COLO829 (cell line): ENCODE measurements at places on chromosomes 1 and 21.

DNA sequence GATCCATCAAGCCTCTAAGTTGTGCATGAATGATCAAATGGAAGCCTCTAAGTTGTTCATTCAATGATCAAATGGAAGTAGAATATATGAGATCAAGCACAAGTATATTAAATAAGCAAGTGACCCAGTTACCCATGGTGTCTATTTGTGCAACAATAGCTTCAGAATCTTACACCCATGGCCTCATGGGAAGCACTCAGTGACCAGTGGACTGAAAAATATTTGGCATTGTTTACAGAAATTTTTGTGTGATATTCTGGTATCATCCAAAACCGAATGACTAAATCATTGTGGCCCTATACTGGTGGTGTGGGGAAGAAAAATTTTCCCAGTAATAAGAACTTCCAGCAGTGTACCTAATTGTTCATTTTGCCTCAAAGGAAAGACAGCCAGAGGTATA, 46.6 kb downstream of the DUSP10 start:
- no peak for DNase-seq

GRCh38 chr1:222784916-222785315, 29.9 kb upstream of the DISP1 start:
- DNase-seq: no peak

GRCh38 chr21:14312871-14313270, 70.1 kb downstream of the HSPA13 start:
- no peak for DNase-seq

- DNase-seq: no peak
Observed at GRCh38 chr1:167289966-167290365, 69.3 kb downstream of the POU2F1 start.

GRCh38 chr1:75233302-75233929, 99.2 kb downstream of the LHX8 start:
- DNase-seq: peak; percentile 9

DNA sequence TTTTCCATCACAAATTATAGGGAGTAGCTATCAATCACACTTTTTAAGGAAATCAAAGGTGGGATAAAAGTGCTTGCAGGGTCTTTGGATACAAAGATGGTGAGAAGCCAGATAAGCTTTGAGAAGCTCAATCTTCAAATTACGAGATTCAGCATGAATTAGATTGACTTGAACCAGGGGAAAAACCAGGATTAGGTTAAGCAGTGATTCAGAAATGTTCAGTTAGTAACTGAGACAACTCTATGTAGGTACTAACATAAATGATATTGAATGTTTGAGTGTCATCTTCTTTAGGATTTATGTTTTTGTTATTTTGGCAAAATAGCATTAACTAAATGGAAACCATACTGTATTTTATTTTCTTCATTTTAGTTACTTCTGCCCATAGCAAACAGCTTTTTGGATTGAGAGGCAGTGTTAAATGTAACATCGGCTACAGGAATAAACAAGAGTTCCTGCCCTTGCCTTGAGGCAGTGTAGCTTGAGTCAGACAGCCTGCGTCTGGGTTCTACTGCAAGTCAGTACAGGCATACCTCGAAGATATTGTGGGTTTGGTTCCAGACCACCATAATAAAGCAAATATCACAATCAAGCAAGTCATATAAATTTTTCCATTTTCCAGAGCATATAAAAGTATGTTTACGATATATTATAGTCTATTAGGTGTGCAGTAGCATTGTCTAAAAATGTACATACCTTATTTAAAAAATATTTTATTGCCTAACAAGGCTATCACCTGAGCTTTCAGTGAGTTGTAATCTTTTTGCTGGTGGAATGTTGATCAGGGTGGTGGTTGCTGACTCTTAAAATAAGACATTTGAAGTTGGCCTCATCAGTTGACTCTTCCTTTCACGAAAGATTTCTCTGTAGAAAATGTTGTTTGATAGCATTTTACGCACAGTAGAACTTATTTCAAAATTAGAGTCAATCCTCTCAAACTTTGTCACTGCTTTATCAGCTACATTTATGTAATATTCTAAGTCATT, 36.9 kb upstream of the BACH1 start:
- DNase-seq: no peak

DNA sequence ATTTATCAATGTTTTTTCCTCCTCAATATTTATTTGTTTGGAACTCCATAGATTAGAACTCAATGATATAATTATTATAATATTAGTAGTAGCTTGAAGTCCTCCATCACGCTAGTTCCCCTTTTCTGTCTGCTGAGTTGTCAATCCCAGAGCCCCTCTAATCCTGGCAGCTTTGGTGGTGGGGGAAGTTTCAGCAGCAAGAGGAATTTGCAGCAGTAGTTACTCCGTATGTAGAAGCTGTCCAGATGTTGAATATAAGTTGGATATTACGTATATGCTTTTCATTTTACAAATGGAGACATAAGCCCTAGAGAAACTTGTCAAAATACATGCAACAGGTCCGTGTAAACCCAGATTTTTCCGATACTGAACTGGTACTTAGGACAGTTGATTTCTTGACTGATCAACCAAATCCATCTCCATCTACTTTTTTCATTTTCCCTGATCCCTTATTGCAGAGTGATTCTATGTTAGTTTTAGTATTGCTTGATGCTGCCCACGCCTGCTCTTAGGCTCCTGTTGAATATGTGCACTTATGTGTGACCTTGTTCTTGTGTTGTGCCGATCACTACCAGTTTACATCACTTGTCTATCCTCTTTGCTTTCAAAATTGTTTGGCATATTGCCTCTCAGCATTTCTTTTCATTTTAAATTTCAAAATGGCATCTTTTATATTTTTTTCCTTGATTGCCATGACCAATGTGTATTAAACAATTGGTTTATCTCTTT, 28.1 kb downstream of the SMAP2 start:
- no peak for DNase-seq

DNA sequence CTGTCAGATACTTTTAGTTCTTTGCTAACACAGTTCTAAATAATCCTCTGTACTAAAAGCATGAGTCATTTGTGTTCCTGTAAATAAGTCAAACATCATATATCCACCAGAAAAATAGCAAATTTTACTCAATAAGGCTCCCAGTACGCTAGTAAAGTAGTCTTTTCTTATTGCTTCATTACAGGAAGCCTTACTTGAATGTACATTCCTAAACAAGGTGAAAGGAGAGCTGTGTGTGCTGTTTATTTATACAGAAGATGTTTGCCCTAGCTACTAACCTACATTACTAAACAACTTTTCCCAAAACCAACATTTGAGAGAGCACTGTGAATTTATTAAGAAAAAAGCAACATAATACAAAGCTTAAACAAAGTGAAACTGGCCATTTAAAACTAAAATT, 52.0 kb downstream of the ZNHIT6 start:
- no peak for DNase-seq

GRCh38 chr1:232239998-232240397, 389.9 kb downstream of the SIPA1L2 start:
- DNase-seq: no peak

DNA sequence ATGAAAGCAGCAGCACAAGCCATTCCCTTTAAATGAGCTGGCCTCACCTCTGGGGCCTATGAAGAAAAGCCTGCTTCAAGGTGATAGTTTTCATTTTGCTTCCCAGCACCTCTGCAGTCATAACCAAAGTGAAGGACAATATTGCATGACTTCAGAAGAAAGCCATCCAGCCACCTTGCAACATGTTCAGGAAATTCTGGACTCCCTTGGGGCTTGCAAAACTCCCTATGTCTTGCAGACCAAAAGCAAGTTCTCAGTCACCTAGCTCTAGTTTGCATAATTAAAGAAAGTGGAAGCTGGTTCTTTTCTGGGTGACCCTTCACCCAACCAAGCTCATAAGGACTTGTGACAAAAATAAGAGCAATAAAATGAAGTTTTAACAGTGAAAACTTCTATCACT, 87.6 kb downstream of the GFI1 start:
- no peak for DNase-seq

- no peak for DNase-seq
Observed at GRCh38 chr1:64187646-64188045, 15.8 kb upstream of the UBE2U start.

DNA sequence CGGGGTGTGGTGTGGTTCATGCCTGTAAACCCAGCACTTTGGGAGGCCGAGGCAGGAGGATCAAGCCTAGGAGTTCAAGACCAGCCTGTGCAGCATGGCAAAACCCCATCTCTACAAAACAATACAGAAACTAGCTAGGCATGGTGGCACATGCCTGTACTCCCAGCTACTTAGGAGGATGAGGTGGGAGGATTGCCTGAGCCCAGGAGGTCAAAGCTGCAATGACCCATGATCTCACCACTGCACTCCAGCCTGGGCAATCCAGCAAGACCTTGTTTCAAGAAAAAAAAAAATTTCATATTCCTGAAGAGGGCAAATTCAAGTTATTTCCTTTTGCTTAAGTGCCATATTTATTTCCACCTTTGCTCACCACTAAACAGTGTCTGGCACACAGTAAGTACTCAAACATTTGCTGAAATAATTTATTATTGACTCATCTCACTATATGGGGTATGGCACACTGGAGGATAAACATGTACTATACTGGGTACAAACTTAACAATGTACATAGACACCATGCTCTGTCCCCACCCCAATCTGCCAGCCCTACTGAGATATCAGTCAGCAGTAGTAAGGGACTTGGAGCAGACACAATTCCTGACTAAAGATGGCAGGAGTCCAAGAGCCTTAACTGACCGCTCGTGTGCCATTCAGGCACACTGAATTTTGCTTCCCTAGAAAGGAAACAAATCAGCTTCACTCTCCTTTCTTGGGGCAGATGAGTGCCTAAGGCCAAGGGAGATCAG, 15.5 kb downstream of the MEAF6 start:
- no peak for DNase-seq

- no peak for DNase-seq
Observed at GRCh38 chr1:20555025-20555757, 2.8 kb downstream of the FAM43B start.

- DNase-seq: no peak
Observed at GRCh38 chr21:38295997-38296764, 39.4 kb downstream of the KCNJ15 start.

DNA sequence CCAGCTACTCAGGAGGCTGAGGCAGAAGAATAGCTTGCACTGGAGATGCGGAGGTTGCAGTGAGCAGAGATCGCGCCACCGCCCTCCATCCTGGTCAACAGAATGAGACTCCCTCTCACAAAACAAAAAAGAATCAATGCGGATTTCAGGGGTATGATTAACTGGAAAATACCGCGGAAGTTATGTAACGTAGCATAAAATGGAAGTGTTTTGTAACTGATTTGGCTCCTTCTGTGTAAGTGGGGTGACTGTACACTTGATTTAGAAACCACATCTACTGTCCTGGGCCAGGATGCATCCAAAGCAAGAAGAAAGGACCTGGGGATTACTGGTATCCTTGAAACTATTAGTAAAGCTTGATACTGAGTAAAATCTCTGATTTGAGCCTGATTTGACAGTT, 3.1 kb upstream of the VAMP4 start:
- no peak for DNase-seq

DNA sequence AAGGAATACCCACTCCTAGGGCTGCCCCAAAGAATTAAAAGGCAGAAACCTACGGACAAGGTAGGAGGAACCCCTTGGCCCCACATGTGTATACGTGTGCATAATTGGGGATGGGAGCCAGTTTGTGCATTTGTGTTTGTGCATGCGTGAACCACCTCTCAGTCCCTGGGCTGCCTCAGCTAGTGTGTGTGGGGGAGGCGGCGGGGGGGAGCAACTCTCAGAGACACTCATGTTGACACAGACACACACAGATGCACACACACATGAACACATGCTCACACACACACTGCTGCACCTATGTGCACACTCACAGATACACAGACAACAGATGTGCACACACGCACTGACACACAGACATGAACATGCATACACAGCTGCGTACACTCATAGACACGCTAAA, 5.1 kb downstream of the LDLRAD1 start:
- no peak for DNase-seq

DNA sequence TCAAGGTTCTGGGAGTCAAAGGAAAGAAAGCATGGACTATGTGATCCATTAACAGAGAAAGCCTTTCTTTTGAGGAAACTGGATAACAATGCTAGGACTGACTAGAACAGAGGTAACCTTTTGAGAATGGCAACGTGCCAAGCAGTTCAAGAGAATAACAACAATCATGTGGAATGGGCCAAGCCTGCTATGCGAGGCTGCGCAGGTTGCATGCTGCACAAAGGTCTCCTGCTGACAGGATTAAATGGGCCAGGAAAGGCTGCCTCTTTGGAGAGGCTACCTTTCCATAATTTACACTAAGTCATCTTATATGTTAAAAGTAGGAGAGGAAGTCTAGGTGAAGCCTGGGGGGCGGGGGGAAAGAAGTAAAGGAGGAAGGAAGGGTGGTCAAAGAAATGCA, 5.8 kb downstream of the PCNX2 start:
- no peak for DNase-seq

DNA sequence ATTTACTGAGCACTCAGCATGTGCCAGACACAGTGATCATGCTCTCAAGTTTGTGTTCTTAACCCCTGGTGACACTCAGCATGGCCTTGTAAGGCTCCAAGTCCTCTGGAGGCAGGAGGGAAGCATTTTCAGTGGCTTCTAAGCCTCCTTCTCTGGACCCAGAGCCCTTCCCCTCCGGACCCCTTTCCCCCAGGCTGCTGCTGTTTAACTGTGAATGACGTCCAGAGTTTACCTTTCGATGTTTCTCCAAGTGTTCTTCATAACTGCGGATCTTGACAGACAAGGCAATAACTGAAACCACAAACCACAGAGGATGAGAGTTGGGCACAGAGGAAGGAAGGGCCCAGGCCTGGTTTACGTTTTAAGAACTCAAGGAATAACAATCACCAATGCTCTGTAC, 6.5 kb downstream of the MRPS15 start:
- no peak for DNase-seq

DNA sequence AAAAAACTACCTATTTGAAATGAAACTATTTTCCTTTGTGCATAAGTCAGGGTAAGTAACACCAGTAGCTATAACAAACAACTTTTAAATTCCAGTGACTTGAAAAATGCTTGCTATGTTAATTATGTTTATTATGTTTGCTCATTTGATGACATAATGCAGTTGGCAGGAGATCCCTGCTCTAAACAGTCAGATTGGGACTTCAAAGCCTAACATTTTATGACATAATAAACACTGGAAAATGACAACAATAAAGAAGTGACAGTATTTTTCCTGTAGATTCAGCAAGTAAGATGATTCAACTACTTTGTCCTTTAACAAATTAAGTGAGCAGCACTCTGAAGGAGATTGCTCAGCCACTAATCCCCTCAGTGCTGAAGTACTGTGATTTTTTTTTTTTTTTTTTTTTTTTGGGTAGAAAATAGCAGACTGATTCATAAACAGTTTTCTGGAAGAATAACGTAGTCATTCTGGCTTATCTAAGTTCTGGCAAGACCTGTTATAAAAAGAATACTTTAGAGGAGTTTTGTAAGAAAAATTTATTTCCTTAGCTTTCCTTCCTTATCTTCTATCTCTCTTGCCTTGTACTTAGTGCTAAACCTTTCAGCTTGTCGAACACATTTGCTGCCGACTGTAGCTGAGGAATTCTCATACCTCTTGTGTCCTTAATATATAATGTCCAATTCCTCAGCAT, 207.2 kb downstream of the PTGER3 start:
- DNase-seq: no peak

GRCh38 chr1:165259236-165259635, 97.3 kb downstream of the LMX1A start:
- no peak for DNase-seq

- DNase-seq: no peak
Observed at GRCh38 chr1:16986962-16987361, 6.5 kb upstream of the MFAP2 start.
